ENCODE measurements at places on chromosomes 7 and 10.

- DNase-seq: no peak
Measured at GRCh38 chr7:137241655-137242360, 101.7 kb downstream of the PTN start.

DNA sequence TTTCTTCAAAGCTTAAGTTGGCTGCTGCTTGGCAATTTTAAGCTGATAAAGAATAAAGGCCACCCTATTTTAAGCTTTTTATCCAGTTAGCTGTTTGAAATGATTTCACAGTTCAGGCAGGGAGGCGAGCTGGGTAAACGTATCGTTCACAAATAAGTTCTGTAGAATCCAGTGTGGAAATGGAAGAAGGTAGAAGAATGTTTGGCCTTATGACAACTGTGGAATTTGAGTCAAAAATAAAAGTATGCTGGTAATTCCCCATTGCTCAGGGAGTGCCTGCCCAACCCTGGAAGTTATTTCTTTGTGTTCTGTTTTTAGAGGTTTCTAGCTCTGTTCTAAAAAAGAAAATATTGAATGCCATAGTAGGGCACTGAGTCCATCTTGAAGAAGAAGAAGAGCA, 113.1 kb downstream of the ARL4A start:
- no peak for DNase-seq

- no peak for DNase-seq
Measured at GRCh38 chr10:105925045-105925785, 1239.3 kb downstream of the SORCS1 start.

DNA sequence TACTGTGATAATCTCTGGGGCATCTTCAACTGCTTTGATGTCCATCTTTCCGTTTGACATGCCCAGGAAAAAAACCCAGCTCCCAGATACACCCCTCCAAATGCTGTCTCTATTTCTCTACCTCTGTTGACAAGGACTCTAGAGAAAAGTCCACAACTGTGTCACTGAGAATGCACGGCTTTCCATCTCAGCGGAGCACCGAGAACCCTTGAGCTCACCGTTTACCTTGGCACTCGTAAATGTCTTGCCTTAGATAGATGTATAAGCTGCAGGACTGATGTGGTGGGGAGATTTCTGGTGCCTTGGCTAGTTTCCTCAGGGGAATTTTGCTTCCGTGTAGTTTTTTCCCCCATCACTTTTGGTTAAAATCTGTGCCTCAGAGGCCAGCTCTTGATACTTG, 7.4 kb upstream of the MAPK8 start:
- no peak for DNase-seq

GRCh38 chr10:26486990-26487850, 49.1 kb downstream of the APBB1IP start:
- peak; percentile 65 for DNase-seq

DNA sequence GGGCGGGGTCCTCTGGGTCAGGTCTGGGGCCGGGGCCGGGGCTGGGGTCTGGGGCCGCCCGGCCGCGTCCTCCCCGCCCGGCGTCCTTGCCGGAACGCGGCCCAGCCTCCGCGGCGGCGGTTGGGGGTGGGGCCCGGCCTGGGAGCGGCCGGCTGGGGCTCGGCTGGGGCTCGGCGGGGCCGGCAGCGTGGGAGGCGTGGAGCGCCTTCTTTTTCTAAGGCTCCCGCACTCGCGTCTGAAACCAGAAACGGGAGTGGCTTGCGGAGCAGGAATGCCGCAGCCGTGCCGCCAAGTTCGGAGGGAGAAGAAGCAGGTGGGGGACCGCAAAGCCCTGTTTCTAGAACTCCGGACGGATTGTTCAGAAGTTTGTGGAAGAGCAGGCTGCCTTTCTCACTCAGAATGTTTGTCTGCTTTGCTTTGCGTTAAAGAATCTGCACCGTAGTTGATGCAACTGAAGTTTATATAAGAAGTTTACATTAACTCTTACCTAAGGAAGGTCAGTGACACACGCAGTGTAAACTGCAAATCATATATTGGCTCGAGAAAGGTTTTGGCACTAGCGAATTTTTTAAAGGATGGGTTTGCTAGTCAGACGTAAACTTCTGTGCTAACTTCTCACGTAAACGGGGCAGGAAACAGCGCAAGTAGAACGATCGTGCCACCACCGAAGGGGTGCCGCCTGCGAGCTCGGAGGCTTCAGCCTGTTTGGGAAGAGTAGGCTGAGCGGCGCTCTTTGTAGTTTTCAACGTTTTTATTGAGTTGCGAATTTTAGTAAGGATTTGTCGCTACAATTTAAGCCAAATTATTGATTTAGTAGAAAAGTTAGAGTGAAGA, 729 bp downstream of the DNAJB6 start:
- DNase-seq: peak; percentile 30

DNA sequence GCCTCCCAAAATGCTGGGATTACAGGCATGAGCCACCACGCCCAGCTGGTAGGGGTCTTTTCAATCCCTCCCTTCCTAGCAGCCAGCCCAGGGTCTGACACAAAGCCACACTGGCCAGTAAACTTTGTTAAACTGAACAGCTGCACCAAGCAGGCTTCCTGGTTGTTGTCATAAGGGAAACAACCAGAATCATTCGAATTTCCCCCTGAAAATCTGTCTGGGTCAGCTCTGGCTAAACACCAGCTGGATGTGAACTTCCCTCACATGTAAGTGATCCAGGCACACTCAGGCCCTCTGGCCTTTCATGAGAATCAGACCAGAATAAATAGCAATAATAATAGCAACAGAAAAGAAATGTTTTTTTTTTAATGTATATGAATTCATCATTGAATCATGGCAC, 7.4 kb downstream of the IMPDH1 start:
- DNase-seq: no peak

DNA sequence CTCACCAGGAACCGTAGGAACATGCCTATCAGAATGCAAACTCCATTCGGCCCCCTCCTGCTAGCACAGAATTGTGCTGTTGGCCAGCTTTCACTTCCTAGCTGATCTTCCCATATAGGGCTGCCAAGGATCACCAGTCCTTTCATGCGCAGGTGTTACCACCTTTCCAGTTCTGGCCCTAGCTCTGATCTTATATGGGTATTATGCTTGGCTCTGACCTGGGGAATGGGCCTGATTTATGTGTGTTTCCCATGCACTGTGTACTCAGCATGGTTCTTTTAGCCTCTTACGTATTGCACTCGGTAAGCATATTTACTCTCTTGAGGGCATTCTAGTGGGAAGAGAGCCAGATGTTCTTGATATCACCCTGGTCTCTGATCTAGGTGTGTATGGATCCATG, 11.1 kb downstream of the SLC35G1 start:
- no peak for DNase-seq

- DNase-seq: no peak
Measured at GRCh38 chr7:57482-58255, 134.7 kb upstream of the FAM20C start.

- DNase-seq: no peak
Measured at GRCh38 chr7:132410861-132411541, 165.3 kb downstream of the PLXNA4 start.

DNA sequence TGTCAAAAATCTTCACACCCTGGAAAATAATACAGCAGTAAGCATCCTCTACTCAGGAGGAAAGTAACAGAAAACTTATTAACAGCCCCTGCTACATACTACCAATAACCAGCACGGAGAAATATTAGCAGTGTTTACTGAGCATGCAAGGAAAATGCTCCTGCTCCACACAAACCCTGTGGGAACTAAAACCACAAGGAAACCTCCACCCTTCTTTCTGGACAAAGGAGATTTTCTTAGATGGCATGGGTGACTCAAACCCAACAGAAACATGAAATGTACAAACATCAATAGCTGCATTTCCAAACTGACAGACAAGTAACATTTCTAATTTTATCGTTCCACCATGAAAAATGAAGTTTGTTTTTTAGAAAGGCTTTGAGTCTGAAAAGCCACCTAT, 113.4 kb downstream of the VPS41 start:
- DNase-seq: no peak

GRCh38 chr10:79563426-79563825, 3.2 kb upstream of the SFTPA2 start:
- no peak for DNase-seq

DNA sequence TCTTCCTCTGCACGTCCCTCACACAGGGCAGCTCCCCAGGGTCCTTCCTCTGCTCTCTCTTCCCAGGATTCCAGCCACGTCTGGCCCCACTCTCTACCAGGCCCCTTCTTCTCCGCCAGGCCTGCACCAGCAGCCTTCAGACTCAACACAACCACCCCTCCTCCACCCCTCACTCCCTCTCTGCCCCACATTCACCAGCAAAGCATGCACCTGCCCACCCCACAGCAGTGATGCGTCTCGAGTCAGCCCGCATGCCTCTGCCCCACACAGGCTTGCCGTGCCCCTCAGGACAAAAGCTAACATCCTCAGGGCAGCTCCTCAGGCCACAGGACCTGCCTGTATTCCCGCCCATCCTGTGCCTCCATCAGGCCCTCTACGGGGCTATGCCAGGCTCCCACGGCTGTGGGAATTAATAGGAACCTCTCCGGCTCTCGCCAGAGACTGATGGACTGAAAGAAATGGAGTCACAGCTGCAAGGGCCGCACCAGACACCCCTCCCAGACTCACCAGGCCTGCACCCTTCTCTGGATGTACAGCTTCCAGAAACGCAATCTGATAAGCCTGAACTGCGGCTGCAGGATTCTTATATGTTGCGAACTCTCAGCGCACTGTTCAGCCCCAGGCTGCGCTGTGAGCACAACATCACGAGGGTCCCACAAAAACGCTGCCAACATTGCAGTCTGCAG, 100.1 kb downstream of the CYTH3 start:
- DNase-seq: no peak

DNA sequence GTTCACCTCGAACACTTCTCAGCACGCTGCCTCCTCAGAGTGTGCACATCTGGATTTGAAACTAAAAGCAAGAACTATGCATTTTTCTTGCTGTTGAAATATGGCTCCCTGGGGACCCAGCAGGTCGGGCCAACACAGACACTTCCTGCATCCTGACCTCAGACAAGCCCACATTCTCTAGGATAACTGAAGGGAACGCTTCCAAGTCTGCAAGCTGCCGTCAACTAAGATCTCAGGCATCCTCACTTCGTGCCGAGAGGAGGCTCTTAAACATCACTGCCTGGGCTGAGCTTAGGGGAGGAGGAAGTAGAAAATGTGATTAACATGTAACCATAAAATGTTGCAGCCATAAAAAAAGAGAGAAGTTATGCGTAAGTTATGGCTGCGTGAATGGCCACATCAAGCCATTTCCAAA, 65.5 kb downstream of the PYROXD2 start:
- peak; percentile 84 for DNase-seq

- DNase-seq: no peak
Measured at GRCh38 chr7:37417107-37417474, 31.6 kb downstream of the ELMO1 start.

DNA sequence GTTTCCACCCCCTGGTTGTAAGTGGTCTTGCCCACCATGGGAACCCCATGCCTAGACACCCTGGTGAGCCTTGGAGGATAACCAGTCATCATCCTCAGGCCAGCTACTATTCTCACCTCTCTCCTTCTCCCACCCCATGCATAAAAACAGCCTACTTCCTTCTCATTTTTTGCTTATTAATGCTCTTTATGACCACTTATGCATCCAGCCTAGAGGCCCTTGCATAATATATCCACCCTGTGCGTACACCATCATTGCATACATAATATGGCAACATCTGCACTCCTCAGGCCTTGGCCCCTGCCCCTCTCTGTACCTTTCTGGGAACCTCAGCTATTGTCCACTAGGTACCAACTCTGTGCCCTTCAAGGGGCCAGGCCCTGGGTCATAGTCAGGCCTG, 91.0 kb downstream of the CDH23 start:
- DNase-seq: no peak

- DNase-seq: no peak
Measured at GRCh38 chr10:4677296-4678021, 148.5 kb upstream of the AKR1E2 start.

DNA sequence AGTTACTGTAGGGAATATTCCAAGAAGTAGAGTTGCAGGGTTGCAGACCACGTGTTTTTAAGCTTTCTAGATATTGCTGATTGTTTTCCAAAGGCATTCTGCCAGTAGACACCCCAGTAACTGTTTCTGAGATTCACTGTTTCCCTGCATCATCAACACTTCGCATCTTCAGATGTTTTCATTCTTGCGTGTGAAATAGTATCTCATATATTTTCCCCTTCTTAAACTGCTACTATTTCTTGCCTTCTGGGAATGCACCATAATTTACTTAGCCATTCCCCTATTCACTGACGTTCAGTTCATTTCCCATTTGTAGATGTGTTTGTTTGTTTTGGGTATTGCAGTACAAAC, 30.7 kb downstream of the ALOX5 start:
- DNase-seq: no peak

DNA sequence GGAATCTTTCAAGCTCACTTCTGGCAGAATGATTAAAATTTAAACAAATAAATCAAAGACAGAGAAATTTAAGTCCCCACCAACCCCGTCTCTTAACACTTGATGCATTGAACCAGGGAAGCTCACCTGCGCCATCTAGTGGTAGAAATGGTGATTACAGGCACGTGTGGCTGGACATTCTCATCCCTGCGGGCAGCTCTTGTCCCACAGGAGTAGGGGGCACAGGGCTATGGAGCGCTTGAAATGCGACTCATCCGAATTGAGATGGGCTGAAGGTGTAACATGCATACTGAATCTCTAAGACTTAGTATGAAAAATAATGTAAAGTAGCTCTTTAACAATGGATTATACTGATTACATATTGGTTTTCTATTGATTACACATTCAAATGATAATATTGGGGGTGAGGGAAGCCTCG, 24.8 kb upstream of the SLIT1 start:
- DNase-seq: peak; percentile 35

DNA sequence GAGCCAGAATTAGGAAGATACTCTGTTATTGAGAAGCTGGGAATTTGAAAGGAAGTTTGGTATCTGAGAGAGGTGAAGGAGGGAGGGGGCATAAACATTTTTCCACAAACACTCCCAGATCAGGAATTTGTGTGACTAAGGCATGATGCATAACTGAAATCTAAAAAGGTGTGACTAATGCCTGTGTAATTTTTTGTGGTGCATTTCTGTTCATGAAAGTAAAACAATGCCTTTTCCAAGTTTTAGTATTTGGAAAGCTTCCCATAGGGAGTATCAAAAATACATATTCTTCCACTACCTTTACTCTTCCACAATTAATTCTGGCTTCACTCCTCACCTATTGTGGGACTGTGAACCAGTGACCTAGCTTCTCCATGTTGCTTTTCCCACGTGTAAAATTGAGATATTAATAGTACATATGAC, 56.4 kb upstream of the CAV2 start:
- peak; percentile 85 for DNase-seq
